ENCODE measurements at places on chromosomes 16 and 17. TPM values are rescaled to one million over a fixed set of nuclear protein-coding genes. Genes with fewer than 3 reads are reported as not detected.

DNA sequence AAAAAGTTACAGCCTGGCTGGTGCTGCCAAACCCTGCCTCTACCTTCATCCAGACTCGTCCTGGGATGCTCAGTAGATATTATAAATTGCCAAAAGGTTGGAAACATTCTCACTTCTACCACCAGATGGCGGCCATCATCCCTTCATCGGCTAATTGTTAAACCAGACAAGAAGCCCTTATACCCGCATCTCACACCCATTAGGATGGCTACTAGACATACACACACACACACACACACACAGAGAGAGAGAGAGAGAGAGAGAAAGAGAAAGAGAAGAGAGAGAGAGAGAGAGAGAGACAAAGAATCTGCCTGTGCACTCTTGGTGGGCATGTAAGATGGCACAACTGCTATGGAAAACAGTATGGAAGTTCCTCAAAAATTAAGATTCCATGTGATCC is 15.0 kb upstream of the SCIMP start:
- no peaks in the 10 kb centered on the region for H3K27me3 ChIP-seq
- DNase-seq: peak; percentile 77
- no peaks in the 10 kb centered on the region for H3K36me3 ChIP-seq
- H3K4me3 ChIP-seq: no peak overlapping the region
- no peak overlapping the region for H3K27ac ChIP-seq

GRCh38 chr16:4358831-4359561 is 7.9 kb upstream of the PAM16 start:
- peak; percentile 82 for DNase-seq
- H3K27me3 ChIP-seq: no peaks in the 10 kb centered on the region
- 0 out of 2 replicates have a peak, but pooled peaks cover 4% of the 10 kb centered on the region for H3K36me3 ChIP-seq
- no peak overlapping the region for H3K27ac ChIP-seq
- no peak overlapping the region for H3K4me3 ChIP-seq

- H3K27me3 ChIP-seq: no peaks in the 10 kb centered on the region
- H3K4me3 ChIP-seq: no peak overlapping the region
- H3K36me3 ChIP-seq: no peaks in the 10 kb centered on the region
- DNase-seq: no peak
- H3K27ac ChIP-seq: no peak overlapping the region
These were observed 23.5 kb upstream of the NXPH3 start for GRCh38 chr17:49552070-49552751.

KIF18B gene
- 51.8 TPM for total RNA-seq

- no peak overlapping the region for H3K27ac ChIP-seq
- no peak overlapping the region for H3K4me3 ChIP-seq
- no peaks in the 10 kb centered on the region for H3K27me3 ChIP-seq
- no peaks in the 10 kb centered on the region for H3K4me1 ChIP-seq
- DNase-seq: no peak
These were observed 10.7 kb downstream of the MMD start for GRCh38 chr17:55410722-55411462.

DNA sequence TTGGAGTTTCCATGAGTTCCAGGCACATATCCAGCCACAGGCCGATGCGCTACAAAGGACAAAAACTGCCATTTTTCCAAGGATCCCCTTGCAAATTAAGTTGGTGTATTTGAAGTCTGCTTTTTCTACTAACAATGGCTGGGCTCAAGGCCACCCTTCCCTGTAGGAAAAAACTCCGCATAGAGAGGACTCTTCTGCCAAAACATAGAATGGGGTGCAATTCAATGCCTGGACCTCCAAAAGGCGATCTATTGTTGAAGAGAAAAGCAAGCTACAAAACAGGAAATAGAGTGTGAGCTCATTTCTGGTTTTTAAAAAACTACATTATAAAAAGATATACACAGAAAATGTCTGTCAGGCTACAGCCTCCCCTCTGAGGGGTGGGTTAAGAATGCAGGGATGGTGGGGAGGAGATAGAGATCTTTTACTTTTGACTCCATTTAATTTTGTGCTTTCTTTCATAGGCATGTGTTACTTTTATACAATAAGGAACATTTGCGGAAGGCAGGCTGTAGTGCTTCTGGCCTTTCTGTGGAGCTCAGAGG is 22.9 kb upstream of the PRSS54 start:
- no peak overlapping the region for H3K27ac ChIP-seq
- H3K36me3 ChIP-seq: no peaks in the 10 kb centered on the region
- no peak for DNase-seq
- no peaks in the 10 kb centered on the region for H3K27me3 ChIP-seq
- H3K4me1 ChIP-seq: no peaks in the 10 kb centered on the region

- H3K4me3 ChIP-seq: peak overlapping the region; percentile 29
- no peaks in the 10 kb centered on the region for H3K36me3 ChIP-seq
- peak; percentile 91 for DNase-seq
- peaks cover 21% of the 10 kb centered on the region for H3K4me1 ChIP-seq
These were observed 5.3 kb upstream of the COL1A1 start for GRCh38 chr17:50206604-50207293.

EPX gene
- not detected for total RNA-seq

DNA sequence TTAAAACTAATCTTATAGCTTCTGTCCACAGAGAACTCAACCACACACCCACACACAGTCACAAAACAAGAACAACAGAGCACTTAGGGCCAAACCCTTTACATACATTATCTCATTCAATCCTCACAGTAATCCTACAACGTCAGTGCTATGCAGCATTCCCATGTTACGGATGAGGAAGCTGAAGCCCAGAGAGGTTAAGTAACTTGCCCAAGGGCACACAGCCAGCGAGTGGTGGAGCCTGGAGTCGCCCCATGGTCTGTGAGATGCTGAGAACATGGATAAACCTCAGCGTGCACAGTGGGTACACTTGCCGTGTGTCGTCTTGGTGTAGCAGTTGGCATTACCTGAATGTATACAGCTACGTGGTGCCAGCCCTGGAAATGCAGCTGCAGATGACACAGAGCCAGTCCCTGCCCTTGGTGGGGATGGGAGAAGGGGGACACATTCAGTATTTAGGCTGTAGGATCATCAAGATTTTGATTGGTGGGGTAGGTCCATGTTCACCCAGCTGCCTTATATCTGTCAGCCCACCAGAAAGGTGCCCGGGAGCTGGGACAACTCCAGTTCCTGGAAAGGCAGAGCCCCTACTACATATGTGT is 177.0 kb downstream of the IRF8 start:
- no peaks in the 10 kb centered on the region for H3K27me3 ChIP-seq
- DNase-seq: peak; percentile 3
- no peaks in the 10 kb centered on the region for H3K36me3 ChIP-seq

- DNase-seq: no peak
- H3K36me3 ChIP-seq: peaks cover 8% of the 10 kb centered on the region
- H3K27me3 ChIP-seq: no peaks in the 10 kb centered on the region
These were observed 74.5 kb downstream of the ZNF423 start for GRCh38 chr16:49781401-49781800.
